Mammary epithelial cell (primary cell): ENCODE measurements at places on chromosomes 7 and 10. TPM values are rescaled to one million over a fixed set of nuclear protein-coding genes. Genes with fewer than 3 reads are reported as not detected.
A peak's percentile ranks its signal among the peaks of the same experiment; 100 is the strongest.

Gene ZMYND11
- 41.4 and 56.9 TPM in 2 replicates for total RNA-seq

Gene GAD2
- total RNA-seq, result not detected

Gene GPC2
- total RNA-seq, result 4.0 TPM

Gene CALD1
- 237 and 251 TPM in 2 replicates for total RNA-seq

Gene TUBGCP2
- 59.3 TPM for total RNA-seq

Gene MKI67
- 1.3 TPM for total RNA-seq

Gene OR6V1
- total RNA-seq, result not detected in 2 replicates

DNA sequence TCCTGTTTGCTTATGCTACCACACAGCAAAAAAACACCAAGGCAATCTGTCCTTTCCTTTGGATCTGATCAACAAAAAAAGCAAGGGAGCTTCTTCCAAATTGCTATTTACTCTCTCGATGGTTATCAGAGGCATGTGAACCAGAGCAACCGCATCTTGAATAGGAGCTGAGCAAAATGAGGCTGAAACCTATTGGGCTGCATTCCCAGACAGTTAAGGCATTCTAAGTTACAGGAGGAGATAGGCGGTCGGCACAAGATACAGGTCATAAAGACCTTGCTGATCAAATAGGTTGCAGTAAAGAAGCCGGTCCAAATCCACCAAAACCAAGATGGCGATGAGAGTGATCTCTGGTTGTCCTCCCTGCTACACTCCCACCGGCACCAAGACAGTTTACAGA lies 76.8 kb upstream of the FRMD4A start:
- no peak for DNase-seq

- no peak for DNase-seq
Observed at GRCh38 chr7:78399033-78399769, 600.6 kb downstream of the PHTF2 start.

- no peak for DNase-seq
Observed at GRCh38 chr7:116509982-116510579, 10.5 kb downstream of the CAV2 start.

GRCh38 chr7:138519061-138519798 lies 59.2 kb downstream of the TRIM24 start:
- DNase-seq, result no peak

DNA sequence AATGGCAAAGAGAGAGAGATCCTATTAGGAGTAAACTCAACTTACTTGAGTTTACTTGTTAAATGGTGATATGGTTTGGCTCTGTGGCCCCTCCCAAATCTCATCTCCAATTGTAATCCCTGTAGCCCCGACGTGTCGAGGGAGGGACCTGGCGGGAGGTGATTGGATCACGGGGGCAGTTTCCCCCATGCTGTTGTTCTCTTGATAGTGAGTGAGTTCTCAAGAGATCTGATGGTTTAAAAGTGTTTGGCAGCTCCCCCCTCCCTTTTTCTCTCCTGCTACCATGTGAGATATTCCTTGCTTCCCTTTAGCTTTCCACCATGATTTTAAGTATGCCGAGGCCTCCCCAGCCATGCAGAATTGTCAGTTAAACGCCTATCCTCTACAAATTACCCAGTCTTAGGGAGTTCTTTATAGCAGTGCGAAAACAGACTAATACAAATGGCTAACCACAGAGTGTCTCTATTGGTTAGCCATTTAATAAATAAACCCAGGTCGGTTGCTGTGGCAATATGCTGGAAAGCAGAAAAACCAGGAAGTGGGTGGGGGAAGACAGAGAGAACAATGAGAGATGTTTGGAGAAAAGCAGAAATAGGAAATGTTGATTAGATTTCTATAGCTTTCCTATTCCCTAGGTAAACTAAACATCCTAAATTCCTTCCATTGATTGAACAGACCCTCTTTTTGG lies 3.0 kb upstream of the STMP1 start:
- no peak for DNase-seq

GRCh38 chr10:95196046-95196445 lies 2.0 kb downstream of the ACSM6 start:
- DNase-seq, result no peak

GRCh38 chr7:76077435-76077834 lies 29.5 kb downstream of the MDH2 start:
- DNase-seq, result no peak

- DNase-seq, result no peak
Observed at GRCh38 chr7:132393789-132394261, 182.4 kb downstream of the PLXNA4 start.

DNA sequence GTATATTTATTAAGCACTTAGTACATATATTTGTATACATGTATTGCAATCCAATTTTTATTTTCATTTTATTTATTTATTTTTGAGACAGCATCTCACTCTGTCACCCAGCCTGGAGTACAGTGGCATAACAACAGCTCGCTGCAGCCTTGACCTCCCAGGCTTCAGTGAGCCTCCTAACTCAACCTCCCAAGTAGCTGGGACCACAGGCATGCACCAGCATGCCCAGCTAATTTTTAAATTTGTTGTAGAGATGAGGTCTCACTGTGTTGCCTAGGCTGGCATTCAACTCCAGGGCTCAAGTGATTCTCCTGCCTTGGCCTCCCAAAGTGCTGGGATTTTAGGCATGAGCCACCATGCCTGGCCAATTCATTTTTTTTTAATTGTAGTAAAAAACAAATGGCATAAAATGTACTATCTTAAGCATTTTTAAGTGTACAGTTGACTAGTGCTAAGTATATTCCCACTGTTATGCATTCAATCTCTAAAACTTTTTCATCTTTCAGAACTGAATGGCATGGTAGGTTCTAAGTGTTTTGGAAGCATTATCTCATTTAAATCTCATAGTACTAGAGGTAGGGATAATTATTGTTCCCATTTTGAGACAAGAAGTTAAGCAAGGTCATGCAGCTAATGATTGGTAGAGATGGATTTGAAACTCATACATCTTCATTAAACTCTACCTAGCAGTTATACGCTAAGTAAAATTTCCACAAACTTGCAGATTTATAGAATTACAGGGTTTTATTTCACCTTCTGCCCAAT lies 264.0 kb upstream of the NFE2L3 start:
- DNase-seq, result no peak

- no peak for DNase-seq
Observed at GRCh38 chr7:130486954-130487436, 4.9 kb upstream of the MEST start.

DNA sequence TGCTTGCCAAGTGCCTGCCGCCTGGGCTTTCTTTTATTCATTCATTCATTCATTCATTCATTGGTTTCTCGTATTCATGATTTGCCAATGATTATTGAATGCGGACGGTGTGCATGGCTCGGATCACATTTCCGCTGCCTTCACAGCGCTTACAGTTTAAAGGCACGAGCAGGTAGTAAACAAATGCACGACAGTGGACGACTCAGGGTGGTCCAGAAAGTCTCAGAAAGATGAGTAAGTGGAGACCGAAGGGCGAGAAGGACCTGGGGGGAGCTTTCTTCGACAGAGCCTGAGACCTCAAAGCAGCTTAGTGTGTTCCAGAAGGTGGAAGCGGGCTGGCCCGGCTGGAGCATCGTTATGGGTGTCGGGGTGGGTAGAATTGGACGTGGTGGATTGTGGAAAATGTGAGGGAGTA lies 506 bp downstream of the MCM10 start:
- peak; percentile 26 for DNase-seq

GRCh38 chr7:139913021-139913844 lies 84.2 kb downstream of the TBXAS1 start:
- no peak for DNase-seq

GRCh38 chr10:18260310-18260922 lies 120.2 kb downstream of the CACNB2 start:
- DNase-seq, result no peak

GRCh38 chr7:157468221-157469111 lies 131.7 kb downstream of the DNAJB6 start:
- no peak for DNase-seq

- DNase-seq, result no peak
Observed at GRCh38 chr7:43593010-43593409, 10.1 kb downstream of the STK17A start.

GRCh38 chr7:33707427-33707826 lies 197.9 kb upstream of the BMPER start:
- no peak for DNase-seq

- DNase-seq, result no peak
Observed at GRCh38 chr7:148686312-148686937, 12.3 kb upstream of the CUL1 start.

DNA sequence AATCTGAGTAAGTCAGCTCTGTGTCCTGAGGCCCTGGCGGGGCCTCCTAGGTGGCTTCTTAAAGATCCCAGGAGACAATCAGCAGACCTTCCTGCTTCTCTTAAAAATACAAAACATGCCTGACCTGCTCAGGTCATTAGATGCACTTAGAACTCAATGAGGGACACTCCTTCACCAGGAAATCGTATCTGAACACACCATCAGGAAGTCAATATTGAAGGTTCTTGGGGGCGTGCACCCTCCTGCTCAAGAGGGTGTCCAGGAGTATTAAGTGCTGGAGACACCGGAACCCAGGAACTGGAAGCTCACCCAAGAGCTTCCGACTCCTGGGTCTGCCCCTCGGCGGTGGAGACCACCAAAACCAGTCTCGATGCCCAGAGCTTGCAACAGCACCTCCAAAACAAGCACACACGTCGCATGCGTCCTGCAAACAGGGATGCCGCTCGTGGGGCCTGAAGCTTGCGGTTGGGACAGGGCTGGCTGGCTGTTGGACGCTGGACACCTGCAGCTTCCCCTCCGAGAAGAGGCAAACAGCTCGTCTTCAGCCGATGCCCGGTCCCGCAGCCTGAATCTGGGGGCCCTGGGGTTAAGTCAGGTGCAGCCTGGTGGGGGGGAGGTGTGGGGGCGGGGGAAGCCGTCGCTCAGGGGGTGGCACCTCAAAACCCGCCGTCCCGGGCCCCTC lies 803 bp downstream of the RAPGEF5 start:
- peak; percentile 16 for DNase-seq

GRCh38 chr7:132422502-132423111 lies 153.7 kb downstream of the PLXNA4 start:
- DNase-seq, result no peak

DNA sequence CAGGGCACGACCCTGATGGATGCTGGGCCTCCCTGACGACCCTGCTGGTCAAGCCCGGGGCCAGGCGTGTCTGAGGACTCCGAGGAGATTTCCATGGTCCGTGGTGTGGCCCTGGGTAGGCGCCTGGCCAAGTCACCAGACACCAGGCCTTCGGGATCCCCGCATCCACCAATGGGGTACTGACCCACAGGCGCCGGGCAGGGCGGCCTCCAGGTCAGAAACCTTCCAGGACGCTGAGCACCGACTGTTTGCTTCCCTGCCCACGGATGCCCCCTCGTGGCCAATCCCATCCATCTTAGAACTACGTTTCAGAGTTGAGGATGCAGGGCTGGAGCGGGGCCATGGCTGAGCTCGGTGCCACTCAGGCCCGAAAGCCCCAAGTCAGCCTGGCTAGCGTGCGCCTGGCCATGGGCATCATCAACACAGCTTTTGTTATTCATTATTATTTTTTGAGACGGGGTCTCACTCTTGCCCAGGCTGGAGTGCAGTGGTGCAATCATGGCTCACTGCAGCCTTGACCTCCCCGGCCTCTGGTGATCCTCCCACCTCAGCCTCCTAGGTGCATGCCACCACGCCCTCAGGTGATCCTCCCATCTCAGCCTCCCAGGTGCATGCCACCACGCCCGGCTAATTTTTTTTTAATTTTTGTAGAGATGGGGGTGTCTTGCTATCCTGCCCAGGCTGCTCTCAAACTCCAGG lies 7.1 kb upstream of the AMZ1 start:
- peak; percentile 46 for DNase-seq

- peak; percentile 97 for DNase-seq
Observed at GRCh38 chr10:132447446-132448247, 50.6 kb downstream of the PWWP2B start.

GRCh38 chr10:69742928-69743602 lies 58.6 kb upstream of the COL13A1 start:
- no peak for DNase-seq

DNA sequence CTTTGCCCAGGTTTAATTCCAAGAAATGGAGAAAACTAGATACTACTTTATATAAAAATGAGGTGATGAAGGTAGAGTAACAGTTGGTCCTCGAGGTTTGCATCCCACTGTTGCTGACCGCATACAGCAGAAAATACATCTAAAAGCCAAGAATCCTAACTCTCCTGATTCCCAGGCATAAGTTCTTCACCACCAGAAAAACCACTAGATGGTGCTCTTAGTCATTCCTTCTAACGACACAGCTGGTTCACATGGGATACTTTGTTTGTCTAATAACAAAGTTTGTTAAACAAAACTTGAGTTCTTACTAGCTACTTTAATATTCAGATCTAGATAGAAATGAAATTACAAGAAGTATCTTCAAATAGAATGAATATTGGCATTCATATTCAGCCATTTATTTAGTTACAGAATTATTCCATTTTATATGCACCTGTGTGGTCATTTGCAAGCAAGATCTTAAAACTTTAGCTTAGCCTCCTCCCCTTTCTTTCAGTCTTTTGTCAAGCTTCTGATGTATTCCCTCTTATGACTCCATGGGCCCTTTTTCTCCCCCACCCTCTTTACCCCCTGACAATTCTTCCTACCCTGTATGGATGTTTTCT lies 54.1 kb upstream of the CYP26C1 start:
- DNase-seq, result peak; percentile 35

GRCh38 chr10:73965890-73966768 lies 31.8 kb upstream of the VCL start:
- DNase-seq, result peak; percentile 91

DNA sequence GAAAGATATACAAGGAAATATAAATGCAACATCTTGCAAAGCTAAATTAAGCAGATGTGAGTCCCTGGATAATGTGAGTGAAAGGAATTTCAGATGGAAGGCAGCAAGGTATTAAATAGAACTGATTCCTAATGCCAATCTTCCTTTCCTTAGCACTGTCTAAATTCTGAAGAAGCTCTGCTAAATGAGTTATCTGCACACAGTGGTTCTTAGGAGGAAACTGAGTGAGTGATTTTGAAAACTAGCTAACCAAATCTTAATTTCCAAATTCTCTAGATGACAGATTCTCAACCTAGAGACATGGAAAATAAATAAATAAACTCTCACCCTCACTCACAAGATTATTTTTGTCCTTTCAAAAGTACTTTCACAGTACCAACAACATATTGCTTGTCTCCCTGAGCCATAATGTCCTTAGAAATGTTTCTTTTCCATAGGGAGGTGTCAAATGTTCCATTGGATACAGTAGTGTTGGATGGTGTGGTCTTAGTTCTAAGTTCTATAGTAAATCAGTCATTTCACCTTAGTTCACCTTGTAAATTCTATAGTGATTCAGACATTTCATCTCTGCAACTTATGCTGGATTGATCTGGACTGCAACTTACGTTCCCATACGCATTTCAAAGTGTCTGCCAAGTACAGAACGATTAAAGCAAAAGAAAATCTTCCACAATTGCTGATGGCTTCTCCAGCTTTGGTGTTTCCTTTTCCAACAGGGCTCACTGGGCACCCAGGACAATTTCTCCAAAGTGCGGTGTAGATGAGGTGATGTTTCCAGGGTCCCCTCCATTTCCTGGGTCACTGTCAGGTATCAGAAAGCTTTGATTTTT lies 145.4 kb upstream of the FAM171A1 start:
- DNase-seq, result no peak

- DNase-seq, result no peak
Observed at GRCh38 chr7:54780490-54780889, 21.5 kb upstream of the SEC61G start.

- DNase-seq, result peak; percentile 14
Observed at GRCh38 chr7:150476819-150477631, 26.6 kb downstream of the GIMAP8 start.

- DNase-seq, result peak; percentile 91
Observed at GRCh38 chr10:89904755-89905154, 203.4 kb downstream of the KIF20B start.
